Activated T-helper 1 cell treated with anti-CD3 and anti-CD28 coated beads, Interleukin-2, amount 50 U/mL, for 16 hours (primary cell): ENCODE measurements at places on chromosomes 12 and 14.

DNA sequence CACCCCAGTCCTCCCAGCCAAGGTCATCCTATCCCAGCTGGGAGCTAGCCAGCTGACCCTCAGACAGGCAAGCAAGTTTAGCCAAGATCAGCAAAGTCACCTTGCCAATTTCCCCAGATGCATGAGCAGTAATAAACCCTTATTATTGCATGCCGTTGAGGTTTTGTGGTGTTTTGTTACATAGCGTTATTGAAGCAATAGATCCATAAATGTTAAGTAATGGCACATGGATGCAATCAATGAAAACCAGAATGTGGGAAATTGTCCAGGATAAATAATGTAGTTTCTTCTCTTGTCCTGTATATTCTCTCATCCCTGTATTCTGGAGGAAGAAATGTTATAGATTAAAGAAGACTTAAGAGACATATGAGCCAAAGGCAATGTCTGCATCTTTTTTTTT is 18.0 kb upstream of the TMEM260 start:
- no peak for DNase-seq

GRCh38 chr14:91376547-91377477 is 40.8 kb downstream of the CCDC88C start:
- DNase-seq: no peak

DNA sequence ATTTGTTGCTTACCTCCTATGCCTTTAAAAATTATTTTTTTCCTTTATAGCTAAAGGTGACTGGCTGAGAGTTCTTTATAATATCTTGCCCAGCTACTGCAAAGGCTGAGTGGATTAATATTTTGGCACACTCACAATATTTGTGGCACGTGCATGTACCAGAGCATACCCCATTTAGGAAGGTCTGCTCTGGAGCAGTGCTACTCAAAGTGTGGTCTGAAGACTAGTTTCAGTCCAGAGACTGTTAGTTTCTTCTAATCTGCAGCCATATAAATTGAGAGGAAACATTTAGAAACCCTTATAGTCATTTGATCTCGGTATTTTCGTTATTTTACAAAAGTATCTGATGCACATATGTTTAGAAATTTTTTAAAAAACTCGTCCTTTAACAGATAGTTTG is 51.0 kb downstream of the IFT81 start:
- DNase-seq: no peak

- no peak for DNase-seq
Observed at GRCh38 chr12:63208956-63209355, 58.0 kb upstream of the AVPR1A start.

GRCh38 chr14:75427482-75428229 is at the start of gene JDP2:
Gene JDP2 (plus strand): TSS chr14:75428022. CDS start chr14:75437921, 9,899 bp downstream.
- peak; percentile 19 for DNase-seq

DNA sequence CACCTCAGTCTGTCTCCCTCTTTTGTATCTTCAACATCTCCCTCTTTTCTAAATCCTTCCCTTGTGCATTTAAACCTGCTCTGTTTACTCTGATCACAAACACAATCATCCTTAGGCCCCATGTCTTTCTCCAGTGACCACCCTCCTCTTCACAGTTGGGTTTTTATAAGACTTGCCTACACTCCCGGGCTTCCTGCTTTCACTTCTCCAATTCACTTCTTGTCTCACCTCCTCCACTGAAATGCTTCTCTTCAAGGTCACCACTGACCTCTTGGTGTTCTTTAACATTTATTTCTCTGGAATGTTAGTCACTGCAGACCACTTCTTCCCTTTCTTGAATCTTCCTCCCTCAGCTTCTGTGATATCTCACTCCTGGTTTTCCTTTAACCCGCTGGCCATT is 8.7 kb upstream of the SMCO2 start:
- no peak for DNase-seq

GRCh38 chr12:62210422-62210821 is 49.8 kb upstream of the USP15 start:
- DNase-seq: no peak

DNA sequence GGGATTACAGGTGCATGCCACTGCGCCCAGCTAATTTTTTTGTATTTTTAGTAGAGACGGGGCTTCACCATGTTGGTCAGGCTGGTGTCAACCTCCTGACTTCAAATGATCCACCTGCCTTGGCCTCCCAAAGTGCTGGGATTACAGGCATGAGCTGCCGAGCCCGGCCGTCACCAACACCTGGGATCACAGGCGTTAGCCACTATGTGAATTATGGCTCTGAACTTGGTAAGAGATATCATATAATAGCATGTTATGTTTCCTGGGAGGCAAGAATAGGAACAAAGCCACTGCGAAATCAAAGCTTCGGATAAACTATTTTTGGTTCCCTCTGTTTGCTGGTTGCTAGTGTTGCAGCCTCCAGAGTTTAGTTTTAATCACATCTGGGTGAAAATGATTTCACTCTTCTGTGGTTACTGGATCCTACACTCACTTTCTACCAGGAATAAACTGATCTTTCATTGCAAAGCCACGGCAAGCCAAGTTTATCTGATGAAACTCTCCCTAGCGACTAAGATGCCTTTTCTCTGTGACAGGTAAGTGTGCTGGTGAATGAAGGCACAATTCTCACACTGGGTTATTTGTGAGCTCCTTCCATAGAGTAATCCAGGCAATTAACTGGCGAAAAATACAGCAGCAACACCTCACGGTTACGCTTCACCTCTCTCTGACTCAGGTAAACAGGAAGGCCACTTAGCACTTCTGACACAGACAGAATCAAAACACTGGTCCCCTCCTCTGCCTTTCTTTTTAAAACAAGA is 16.7 kb downstream of the SNRNP35 start:
- no peak for DNase-seq

DNA sequence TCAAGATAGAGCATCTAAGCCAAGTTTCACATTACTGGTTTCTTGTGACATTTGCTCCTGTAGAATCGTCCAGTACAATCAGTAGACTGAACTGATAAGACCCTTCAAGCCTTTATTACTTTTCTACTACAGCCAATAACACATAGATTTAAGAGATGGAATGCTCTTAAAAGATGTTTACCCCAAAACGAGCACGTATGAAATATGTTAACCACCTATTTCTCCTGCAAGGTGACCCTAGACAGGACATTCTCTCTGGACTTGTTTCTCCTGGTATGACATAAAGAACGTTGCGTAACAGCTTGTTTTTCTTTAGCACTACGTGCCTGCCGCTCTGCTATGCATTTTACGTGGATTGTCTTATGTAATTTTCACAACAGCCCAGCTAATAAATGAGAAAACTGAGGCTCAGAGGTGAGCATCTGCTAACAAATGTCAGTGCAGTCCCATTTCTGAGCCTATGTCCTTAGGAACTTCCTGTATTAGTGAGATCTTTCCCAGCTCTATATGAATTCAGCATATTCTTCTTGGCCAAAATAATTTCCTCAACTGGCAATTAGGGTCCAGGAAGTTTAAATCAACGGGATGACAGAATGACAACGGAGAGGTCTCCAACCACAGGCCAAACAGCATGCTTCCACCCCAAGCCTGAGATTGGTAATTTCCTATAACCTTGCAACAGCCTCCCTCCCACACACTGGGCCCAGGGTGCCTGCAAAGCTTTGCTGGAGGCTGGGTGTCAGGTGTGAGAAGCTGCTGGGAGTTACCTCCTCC is 3.7 kb downstream of the NFKBIA start:
- DNase-seq: no peak

DNA sequence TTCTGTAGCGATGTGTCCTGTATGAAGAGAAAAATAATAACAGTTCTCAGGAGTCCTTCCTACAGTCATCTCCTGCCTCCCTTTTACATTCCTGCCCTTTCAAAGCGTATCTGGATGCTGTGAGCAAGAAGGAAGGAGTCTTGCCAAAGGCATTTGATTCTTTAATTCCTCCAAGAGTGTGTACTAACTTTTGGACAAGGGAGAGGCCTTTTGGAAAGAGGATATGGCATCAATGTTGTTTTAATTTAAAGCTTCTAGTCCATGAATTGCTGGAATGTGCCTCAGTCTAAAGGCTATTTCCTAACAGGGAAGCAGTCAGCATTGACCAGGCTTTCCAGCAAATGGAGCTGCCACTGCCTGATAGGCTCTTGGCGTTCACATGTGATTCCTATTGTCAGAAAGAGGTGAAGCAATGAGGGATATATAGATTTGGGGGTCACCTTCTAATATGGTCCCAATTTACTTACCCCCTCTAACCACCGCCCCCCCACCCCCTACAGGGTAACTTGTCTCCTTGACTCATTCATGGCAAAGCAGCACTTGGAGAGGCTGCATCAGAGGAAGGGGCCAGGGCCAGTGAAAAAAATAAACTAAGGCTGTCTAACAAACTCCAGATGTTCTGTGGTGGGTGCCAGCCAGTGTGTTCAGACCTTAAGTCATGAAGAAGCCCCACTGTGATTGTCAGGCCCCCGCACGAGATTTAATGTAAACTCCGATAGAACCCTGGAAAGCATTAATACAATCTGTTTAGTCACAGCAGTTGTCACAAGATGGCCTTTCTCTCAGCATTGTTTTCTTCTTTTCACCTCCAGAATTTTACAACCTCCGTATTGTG is 220.3 kb downstream of the FBXL14 start:
- no peak for DNase-seq

GRCh38 chr14:101351146-101351545 is 210.1 kb upstream of the DIO3 start:
- DNase-seq: no peak

- DNase-seq: no peak
Observed at GRCh38 chr12:47982311-47982710, 18.9 kb downstream of the TMEM106C start.

DNA sequence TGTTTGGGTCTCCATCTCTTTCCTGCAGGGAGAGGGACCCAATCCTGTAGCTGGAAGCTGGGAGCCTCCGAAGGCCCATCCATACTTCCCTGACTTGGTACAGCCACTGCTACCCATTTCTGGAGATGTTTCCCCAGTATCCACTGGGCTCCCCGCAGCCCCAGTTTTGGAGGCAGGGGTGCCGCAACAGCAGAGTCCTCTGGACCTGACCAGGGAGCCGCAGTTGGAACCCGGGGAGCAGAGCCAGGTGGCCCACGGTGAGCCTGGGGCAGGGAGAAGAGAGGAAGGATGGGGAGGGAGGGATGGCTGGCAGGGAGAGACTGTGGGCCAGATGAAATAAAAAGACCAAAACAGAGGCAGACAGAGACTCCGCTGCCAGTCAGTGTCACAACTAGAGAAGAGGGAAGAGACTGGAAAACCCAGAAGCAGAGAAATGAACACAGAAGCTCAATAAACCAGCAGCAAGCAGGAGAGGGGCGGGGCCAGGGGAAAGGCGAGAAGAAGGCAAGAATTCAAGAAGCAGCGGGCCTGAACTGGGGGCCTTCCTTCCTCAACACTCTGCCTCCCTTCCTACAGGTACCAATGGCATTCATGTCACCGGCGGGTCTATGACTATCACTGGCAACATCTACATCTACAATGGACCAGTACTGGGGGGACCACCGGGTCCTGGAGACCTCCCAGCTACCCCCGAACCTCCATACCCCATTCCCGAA is 6.3 kb downstream of the LTBR start:
- DNase-seq: no peak

GRCh38 chr14:91337699-91338335 is 79.8 kb downstream of the CCDC88C start:
- no peak for DNase-seq

- DNase-seq: no peak
Observed at GRCh38 chr12:125096894-125097293, 31.7 kb downstream of the AACS start.

DNA sequence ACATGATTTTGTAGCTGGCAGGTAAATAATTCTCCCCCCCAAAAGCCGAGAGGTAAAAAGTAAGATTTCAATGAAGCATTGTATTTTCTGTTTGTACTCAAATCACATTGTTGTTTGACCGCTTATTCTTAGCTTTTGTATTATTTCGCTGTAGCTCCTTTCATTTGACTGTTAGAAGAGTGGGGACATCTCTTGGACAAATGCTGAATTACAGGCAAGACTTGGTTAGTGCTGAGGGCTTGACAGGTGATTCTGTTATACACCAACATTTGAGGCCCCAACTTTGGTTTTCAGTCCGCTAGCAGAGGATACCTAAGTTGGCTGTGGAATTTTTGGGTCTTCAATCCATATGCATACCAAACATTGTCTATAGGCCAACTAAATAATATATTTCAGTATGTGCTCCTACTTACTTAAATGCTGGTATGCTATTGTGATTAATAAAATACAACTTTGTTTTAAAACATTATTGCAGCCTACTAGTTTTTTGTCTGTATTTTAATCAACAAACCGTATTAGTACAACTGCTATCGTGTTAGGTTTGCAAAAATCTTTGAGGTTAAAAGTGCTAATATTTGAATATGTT is 102.2 kb downstream of the ERC1 start:
- DNase-seq: no peak

DNA sequence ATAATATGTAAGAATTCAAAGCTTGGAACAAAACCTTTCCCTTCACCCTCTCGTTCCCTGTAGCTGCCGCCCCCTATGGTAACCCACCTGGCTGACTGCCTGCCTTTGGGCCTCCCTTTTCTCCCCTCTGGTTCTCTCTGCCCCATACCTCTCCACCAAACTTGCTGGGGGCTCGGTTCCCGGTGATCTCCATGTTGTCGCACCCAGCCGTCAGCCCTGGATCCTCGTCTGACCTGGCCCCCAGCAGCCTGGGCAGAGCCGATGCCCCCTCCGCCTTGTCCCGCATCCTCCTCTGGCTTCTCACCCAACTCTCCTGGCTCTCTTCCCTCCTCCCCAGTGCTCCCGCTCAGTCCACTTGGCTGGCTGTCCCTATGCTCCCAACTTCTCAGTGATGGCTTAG is 4.5 kb downstream of the CYP46A1 start:
- no peak for DNase-seq

DNA sequence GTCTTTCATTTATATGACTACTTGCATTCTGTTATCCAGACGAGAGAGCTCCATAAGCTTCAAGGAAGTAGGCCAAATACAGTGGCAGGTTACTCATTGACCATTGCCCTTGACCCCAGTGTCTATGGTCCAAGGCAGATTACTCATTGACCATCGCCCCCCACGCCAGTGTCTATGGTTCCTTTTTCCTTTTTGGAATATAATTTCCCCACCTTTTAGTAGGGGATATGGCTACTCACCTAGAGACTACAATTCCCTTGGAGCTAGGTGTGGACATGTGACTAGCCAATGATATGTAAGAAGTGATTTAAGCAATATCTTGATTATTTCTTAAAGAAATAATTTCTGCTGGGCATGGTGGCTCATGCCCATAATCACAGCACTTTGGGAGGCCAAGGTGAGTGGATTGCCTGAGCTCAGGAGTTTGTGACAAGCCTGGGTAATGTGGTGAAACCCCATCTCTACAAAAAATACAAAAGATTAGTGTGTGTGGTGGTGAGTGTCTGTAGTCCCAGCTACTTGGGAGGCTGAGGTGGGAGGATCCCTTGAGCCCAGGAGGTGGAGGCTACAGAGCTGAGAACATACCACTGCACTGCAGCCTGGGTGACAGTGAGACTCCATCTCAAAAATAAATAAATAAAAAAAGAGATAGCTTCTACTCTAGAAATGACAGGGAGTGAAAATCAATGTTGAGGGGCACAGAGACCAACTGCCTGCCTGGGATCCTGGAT is 32.6 kb downstream of the SIX4 start:
- DNase-seq: no peak

DNA sequence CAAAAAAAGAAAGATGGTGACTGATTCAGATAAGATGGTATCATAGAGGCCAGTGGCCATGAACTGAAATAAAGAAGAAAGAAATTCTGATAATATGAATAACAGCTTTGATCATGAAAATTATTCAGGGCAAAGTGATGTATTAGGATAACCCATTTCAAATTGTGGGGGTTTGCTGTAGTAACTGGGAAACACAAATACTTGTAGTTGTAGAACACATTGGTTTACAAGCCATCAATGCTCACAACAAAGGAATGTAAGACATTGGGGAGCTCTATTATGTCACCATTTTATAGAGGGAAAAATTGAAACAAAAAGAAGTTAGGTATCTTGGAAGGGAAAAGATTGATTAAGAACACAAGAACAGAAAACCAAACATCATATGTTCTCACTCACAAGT is 140.4 kb upstream of the FRMD6 start:
- DNase-seq: no peak
